CD4-positive, alpha-beta T cell treated with Interleukin-10 for 1 hour (primary cell): ENCODE measurements at places on chromosomes 5 and 9.

GRCh38 chr9:111588846-111589245, 10.6 kb downstream of the PTGR1 start:
- DNase-seq: no peak

DNA sequence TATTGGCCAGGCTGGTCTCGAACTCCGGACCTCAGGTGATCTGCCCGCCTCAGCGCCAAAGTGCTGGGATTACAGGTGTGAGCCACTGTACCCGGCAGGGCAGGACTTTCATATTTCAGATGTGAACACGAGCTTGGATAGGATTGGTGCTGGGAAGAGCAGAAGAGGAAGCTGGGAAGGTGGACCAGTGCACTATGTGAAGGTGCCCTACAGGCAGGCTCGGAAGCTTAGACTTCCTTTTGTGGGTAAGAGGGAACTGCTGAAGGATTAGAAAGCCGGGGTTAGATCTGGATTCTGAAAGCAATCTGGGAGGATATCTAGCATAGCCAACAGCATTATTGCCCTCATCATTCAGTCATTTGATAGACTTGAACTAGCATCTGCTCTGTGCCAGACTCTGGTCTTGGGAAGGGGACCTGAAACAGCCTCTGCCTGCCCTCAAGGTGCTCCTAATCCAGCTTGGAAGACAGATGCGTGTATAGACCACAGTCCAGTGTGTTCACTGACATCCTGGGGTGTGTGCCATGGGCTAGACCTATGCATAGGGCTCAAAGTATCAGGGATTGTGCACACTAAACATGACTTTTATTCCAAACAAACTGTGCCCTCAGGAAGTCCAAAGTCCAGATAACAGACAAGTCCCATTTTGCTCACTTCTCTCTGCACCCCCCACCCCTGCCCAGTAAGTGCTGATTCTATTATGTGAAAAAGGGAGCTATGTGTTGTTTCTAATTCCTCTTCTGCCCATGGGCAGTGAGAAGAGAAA, 637 bp downstream of the CBY3 start:
- DNase-seq: no peak

GRCh38 chr9:136521537-136521936, 24.3 kb downstream of the NOTCH1 start:
- no peak for DNase-seq

DNA sequence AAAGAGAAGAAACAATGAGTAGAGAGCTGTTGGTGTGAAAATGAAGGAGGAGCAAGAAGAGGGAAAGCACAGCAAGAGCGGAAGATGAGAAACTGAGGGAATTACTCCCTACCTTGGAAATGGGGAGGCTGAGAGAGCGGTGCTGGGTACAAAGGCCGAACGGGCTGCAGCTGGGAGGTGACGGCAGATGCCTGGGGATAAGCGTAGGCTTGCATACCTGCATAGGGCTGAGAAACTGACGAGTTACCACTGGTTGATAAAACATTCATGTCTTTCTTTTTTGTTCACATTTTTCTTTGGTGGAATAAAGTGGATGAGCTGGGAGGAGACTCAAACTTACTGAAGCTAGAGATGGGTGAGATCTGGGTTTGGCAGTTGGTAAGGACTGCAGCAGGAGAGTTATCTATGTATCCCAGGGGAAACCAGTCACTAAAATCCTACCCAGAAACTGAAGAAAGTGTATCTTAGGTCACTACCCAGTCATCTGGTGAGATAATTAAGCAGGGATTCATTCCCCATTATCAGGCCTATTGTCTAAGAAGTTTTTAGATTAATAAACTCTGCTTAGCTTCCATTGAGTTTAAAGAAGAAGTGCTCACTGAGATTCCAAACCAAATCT, 34.8 kb downstream of the FKBP15 start:
- no peak for DNase-seq

DNA sequence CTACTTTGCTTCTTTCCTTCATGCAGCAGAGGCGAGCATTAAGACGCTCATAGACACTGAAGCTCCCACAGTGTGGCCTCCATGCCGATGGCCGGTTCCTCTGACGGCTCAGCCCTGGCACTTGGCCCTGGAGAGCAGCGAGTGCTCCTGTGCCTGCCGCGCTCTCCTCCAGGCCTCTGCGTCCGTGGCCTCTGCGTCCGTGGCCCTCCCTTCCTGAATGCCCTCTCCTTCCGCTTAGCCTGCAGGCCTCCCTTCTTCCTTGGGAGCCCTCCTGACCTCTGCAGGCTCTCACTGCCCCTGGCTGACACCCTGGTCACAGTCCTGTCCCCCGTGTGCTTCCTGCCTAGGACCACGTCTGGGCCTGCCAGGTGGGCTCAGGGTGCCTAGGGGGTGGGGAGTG, 92.8 kb downstream of the ZNF354C start:
- DNase-seq: no peak

DNA sequence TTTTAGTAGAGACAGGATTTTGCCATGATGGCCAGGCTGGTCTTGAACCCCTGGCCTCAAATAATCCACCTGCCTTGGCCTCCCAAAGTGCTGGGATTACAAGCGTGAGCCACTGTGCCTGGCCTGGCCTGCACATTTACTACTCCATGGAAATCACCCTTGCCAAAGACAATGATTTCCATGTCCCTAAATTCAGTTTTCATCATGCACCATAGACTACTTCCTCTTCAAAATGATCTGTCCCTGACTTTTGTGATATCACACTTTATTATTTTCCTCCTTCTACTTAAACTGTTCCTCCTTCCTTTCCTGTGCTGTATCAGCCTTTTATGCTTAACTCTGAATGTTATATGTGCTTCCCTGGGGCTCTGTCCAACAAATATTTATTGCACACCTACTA, 20.3 kb downstream of the SLC28A3 start:
- DNase-seq: no peak

GRCh38 chr5:11491404-11492075, 412.7 kb downstream of the CTNND2 start:
- no peak for DNase-seq

DNA sequence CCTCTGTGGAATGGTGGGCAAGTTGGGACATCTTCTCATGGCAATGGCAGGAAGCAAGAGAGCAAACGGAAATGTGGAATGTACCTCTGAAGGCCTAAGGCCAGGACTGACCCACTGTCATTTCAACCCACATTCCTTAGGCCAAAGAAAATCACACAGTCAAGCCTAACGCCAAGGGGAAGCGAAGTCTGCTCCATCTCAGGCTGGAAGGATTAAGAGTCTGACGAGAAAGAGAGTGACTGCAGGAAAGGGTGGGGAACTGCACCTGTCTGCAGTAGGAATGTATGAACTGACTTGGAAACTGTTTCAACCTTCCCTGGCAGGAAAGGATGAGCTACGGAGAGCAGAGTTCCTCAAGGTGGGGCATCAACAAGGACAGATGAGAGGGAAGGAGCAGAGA, 90.2 kb upstream of the TAS2R1 start:
- DNase-seq: no peak

DNA sequence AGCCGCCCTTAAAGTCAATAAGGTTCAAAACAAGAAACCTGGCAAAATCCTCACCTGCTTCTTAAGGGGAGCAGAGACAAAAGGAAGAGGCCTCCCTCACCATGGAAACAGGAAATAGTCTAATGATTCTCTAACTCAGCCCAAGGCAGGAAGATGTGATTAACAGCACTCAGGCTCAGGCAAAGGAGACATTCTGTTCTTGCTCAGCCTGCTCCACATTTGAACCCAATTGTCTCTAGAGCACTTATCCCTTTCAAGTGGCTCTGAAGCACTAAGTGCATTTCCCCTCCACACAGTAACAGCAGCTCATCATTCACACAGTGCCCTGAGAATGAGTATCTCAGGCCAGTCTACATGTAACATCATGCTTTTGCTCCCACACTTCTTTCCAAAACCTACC, 72.3 kb downstream of the NIPSNAP3B start:
- no peak for DNase-seq

- no peak for DNase-seq
Observed at GRCh38 chr5:72145348-72145747, 38.1 kb downstream of the MAP1B start.

DNA sequence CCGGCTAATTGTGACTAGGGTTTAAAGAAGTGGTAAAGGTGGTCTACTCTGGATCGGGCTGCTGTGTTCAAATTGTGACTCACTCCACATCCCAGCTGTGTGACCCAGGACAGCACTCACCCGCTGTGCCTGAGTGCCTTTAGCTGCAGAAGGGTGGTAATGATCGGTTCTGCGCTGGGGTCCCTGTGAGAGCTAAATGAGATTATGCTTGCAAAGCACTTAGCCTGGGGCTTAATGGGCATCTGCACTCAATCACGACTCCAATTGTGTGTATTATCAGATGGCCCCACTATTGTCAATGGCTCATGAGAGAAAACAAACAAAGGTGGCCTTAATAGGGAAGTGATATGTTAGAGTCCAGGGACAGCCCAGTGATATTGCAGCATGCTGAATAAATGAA, 25.1 kb upstream of the TBC1D2 start:
- DNase-seq: no peak

- DNase-seq: no peak
Observed at GRCh38 chr5:173623296-173623771, 6.9 kb upstream of the BOD1 start.

GRCh38 chr5:59887274-59887673, 6.3 kb downstream of the PDE4D start:
- DNase-seq: no peak

DNA sequence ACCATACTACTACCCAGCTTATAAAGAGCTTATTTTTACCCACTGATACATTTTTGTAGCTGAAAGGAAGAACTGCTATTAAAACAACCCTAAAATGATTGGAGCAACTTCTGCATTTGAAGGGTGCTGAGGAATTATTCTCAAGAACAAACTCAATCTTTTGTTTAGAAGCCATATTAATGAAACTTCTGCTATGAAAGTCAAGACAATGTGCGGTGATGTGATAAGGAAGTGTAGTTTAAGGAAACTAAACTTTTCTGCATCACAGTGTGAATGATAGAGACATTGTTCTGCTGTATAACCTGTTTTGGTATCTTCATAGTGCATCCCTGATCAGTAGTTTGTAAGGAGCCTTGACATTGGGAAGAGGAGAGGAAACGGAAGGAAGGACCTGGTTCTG, 408.5 kb downstream of the TMEM38B start:
- DNase-seq: no peak

GRCh38 chr9:133002147-133003070, 23.9 kb downstream of the GFI1B start:
- DNase-seq: no peak

GRCh38 chr5:6838736-6839135, 125.5 kb downstream of the TENT4A start:
- DNase-seq: no peak

DNA sequence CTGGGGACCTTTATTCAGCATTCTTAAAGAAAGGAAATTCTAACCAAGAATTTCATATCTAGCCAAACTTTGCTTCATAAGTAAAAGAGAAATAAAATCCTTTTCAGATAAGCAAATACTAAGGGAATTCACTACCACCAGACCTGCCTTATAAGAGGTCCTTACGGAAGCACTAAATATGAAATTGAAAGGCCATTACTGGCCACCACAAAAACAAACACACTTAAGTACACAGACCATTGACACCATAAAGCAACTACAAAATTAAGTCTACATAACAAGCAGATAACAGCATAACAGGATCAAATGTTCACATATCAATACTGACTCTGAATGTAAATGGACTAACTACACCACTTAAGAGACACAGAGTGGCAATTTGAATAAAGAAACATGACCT, 361.4 kb upstream of the POU5F2 start:
- DNase-seq: no peak

DNA sequence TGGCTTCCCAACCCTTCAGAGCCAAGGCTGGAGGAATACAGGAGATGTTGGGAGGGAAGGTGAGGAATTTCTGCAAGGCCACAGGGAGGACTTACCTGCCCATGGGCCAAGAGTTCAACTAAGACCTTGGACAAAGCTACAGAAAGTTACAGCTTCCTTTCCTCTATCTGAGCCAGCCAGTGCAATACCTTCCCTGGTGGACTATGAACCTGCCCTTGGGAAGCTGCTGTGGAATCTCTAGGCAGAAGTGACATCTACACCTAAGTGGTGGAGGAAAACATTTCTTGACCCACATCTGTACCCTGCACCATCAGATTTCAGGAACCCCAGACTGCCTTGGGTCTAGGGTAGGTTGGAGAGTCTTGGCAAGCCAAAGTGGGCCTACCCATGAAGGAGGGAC, 6.7 kb upstream of the SKP1 start:
- no peak for DNase-seq

DNA sequence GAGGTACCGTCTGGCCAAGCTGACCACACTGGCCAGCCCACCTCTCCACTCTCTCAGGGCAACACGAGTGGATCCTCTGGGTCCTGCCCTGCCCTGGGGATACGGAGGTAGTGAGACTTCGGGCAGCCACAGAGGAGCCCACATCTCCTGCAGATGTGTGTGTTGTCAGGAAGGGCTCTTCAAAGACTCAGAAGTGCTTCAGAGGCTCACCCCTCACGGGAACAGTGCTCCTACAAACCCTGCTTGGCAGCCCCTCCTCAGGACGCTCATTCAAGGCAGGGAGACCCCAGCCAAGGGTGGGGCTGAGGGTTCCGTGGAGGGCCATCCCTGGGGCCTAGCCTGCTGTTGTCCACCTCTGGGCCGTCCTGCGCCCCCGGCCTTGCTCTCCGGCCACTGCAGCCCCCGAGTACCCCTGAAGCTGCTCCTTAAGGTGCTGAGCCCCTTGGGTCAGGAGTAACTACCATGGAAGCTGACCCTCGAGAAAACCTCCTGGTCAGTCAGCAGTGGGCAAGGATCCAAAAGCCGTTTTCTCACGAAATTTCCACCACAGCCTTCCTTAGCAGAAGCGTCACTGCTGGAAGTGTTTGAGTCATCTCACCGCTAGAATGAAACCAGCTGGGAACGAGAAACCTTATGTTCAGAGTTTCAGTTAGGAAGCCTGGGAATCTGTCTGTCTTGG, 23.2 kb upstream of the LRRC14B start:
- no peak for DNase-seq

DNA sequence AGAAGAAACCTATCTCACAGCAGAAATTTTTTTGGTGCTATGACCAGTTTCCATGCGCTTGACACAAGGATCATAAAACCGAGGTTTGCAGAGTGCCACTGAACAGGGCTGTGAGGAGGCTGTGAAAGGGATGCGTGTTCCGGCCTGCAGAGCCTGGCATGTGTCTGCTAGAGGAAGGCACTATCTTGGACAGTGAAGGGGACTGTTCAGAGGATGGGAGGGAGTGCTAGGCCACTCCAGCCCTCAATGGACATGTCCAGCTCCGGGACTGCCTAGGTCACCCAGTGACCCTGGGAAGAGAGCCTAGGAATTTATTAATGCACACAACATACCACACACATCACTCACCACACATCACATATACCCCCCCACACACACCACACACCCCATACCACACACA, 275.9 kb downstream of the GADD45G start:
- DNase-seq: no peak

GRCh38 chr9:91161465-91162300, 200.0 kb downstream of the AUH start:
- no peak for DNase-seq

DNA sequence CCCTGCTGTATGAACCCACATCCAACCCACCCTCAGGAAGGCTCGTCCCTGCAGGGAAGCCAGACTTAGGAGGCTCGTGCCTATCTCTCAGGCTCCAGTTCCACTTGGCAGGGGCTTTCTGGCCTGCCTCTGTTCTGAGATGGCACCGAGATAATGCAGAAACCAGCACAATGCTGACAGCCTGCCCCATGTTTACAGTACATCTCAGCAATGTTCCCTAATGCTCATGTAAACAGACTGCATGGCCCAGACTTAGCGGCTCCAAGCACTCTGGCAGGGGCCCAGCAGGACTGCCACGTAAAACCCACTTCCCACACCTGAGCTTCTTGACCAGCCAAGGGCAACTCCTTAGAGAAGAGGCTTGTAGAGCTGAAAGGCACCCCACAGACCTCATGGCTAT, 499.5 kb upstream of the BRINP1 start:
- DNase-seq: no peak
